ENCODE measurements at places on chromosomes 5 and 9. TPM values are rescaled to one million over a fixed set of nuclear protein-coding genes. Genes with fewer than 3 reads are reported as not detected.
A peak's percentile ranks its signal among the peaks of the same experiment; 100 is the strongest.

DNA sequence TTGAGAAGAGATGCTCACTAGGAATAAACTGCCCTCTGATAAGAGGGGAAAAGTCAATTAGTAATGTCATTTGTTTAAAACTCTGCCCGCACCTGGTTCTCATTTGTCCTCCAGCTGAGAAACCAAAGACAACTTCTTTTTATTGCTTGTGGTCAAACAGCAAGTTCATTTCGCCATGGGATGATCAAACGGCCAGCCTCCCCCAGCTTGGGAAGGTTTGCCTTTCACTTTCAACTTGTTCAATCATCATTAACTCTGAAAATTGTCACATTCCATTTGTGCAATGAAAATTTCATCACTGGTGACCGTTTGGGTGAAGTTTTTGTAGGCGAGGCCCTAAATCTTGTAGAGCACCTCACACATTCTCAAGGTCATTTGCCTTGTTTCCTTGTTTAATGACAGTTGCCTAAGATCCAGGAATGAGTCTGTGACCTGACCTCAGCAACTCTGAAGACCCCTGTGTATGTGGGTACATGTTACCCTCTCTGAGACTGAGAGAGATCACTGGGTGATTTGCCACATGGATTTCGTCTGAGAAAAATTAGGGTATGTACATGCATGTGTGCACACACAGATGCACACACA lies 117.7 kb downstream of the MARCHF3 start:
- peak; percentile 8 for DNase-seq

DNA sequence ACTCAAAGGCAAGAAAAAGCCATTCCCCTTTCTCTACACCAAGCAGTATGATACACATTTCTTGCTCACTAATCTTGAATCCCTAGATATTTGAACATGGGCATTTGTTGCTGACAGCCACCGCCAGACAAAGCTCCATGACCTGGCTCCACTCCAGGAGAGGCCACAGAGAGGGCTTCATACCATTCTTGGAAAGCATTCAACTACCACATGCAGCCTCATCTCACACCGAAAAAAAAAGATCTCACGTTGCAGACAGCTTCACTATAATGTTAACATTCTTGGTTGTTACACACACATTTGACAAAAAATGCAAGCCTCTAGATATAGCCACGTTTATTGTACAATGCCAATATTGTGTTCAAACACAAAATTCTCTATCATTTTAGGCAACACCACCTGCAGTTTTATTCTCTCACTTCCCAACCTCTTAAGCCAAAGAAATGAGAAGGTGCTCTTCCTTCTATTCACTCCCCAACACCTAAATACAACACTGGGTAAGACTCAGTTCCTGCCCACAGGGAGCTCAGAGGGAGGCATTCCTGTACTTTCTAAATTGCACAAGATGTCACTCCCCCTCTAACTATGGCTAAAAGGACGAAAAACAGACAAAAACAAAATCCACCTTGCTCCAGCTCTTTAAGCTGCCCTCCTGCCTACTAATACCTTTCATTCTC lies 222.4 kb downstream of the TSSK1B start:
- DNase-seq = peak; percentile 19

- no peak for DNase-seq
These were observed 42.0 kb upstream of the ENTREP1 start for GRCh38 chr9:69283003-69283402.

- DNase-seq = peak; percentile 8
These were observed 247.7 kb downstream of the ENC1 start for GRCh38 chr5:74392711-74393351.

GRCh38 chr5:52928689-52929088 lies 60.5 kb upstream of the ITGA2 start:
- no peak for DNase-seq

- DNase-seq = peak; percentile 13
These were observed 318.8 kb downstream of the ACTL7B start for GRCh38 chr9:108536836-108537601.

DNA sequence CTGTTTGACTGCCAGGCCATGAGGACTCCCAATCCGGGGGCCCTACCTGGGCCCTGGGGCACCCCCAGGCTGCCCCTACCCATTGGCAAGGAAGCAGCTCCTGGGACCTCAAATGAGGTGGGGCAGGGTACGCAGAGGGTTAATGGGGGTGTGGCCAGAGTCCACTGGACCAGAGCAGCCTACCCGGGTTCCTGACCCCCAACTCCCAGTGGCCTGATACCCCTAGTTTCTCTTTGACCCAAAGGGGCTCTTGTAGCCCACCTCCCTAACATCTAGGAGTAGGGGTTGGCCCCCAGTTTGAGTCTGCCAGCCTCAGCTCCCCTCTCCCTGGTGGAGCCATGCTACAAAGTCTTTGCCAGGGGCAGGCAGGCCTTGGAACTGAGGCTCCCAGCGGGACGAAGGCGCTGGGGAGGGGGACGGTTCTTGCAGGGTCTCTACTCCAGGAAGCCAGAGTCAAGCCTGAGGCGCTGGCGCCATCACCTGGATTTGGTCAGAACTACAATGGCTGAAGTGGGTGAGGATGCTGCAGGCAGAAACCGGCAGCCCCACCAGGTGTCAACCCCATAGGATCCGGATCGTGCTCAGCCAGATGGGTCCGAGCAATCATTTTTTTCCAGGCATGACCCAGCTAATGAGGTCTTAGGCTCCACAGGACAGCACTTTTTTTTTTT lies 8.4 kb upstream of the CERCAM start:
- DNase-seq = peak; percentile 28

DNA sequence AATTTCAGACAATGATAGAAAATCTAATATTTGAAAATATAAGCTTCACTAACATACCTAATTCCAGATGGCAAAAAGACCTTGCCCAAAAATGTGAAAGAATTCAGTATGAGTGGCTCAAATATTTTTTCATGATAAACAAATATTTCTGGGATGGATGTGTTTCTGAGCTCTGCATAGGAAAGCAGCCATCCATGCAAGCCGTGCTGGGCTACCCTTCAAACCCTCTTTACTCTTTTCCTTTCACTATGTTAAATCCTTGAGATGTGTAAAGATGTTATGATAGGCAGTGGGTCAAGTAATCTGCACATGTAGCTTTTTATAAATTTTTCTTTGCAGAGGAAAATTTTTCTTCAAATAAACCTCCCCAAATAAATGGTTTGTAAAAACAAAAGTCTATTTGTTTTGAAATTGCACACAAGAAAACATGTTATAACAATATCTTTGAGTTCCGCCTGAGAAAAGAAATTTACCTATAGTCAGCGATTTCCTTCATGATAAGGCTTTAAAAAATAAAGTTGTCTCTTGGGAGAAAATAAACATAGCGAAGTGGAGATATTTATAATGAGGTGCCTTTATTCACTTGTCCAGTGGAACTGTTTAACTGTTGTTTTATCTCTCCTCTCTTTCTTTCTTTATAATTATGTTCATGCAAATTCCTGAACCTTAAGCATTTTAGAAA lies 154.3 kb upstream of the PITX1 start:
- no peak for DNase-seq

DNA sequence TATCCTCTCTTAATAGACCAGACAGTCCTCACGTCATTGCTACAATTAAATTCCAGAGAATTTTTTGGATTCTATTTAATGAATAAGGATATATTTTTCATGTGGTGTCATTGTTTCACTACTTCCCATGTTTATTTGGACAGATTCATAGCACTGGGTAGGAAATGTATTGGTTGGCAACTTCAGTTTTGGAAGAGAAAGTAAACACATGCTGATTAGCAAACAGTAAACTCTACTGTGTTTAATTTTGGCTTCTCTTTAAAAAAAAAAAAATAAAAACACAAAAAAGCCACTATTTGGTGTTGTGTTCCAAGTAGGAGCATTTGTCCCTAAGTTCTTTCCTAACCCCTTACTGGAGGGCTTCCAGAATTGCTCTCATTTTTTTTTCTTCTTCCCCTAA lies 77.3 kb downstream of the NFIB start:
- DNase-seq = no peak

Gene CSF1R
- total RNA-seq = 0.57 TPM

GRCh38 chr5:178196986-178197385 lies 7.3 kb upstream of the HNRNPAB start:
- DNase-seq = no peak

Gene RANBP17
- 4.8 TPM for total RNA-seq

GRCh38 chr5:55421074-55421529 lies 113.3 kb downstream of the MTREX start:
- DNase-seq = peak; percentile 24

All from HFFc6 (cell line).